ENCODE measurements at places on chromosomes 7 and 10.
A peak's percentile ranks its signal among the peaks of the same experiment; 100 is the strongest.

- DNase-seq: no peak
Observed at GRCh38 chr10:47458466-47459154, 25.3 kb downstream of the ANXA8 start.

GRCh38 chr7:41367967-41368882, 334.7 kb downstream of the INHBA start:
- no peak for DNase-seq

GRCh38 chr10:26112532-26112931, 104.0 kb upstream of the GAD2 start:
- DNase-seq: no peak

DNA sequence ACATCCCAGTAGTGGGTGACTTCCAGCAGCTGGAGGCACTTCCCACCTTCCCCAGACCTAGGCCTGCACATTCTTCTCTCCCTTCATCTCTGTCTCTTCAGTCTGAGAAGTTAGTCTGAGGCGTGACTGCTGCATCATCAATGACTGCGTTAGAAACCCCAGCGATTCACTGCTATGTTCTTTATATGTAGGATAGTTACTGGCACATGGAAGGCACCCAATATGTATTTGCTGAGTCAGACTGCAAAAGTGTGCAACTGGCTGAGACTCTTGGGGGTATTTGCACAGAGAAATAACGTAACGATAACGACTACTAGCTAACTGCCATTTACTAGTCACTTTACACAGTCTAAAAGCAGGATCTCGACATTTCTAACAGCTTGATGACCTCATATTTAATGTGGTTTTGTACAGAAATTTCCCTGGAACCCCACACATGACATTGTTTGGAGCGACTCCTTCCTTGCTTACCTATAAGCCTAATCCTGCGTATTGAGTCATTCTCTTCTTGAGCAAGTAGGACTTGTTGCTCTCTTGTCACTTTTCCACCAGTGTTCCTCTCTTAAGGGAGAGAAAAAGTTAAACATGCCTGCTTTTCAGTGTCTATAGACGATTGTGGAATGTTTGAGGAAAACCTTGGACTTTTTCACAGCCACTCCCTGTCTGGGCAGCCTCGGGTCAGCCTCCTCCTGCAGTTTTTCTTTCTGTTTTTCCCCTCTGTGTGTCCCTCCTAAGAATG, 45.5 kb downstream of the THNSL1 start:
- no peak for DNase-seq

DNA sequence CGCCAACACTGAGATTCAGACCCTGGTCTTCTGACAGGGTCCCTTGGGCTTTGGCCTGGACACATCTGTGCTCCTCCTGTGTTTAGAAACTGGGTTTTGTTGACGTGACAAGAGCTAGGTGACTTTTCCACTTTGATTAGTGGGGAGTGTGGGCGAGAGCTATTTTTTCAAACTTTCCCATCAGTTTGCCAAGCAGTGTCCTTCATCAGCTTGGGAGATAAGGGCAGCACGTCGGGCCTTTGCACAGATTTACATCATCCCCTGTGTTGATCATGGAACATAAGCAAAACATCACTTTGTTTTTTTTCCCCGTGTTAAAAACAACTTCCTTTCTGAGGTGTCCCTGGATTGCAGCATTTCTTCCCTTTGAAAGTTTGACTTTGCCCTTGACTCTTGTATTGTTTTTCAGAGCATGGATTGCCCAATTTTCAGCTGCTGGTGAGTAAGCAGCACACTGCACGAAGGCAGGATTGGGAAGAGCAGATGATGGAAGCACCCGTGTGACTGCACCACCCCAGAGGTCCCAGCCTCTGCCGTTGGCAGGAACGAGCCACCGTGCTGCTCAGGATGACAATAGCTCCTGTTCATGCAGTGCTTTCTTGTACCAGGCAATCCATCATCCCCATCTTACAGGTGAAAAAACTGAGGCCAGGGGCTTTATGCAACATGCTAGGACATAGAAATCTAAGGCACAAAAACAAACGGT, 6.4 kb upstream of the IGFBP1 start:
- DNase-seq: no peak

- DNase-seq: no peak
Observed at GRCh38 chr7:22190736-22191135, 166.2 kb downstream of the RAPGEF5 start.

DNA sequence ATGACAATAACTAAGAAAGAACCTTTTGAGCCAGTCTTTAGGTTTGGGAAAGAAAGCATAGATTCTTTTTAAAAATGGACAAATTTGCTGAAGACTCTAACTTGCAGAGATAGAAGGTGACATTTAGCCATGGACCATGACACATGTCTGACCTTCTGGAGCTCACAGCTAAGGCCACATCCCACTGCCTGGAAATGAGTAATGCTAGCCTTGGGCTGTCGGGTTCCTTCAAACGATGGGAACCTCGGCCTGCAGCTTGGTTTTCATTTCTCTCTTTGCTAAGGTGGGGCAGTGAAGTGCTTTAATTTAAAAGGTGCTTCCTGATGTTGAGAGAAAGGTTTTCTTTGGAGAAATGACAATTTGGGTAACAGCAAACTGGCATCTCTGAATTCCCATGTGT, 223.2 kb downstream of the FANK1 start:
- no peak for DNase-seq

- DNase-seq: no peak
Observed at GRCh38 chr7:10838228-10838627, 135.4 kb upstream of the PHF14 start.

DNA sequence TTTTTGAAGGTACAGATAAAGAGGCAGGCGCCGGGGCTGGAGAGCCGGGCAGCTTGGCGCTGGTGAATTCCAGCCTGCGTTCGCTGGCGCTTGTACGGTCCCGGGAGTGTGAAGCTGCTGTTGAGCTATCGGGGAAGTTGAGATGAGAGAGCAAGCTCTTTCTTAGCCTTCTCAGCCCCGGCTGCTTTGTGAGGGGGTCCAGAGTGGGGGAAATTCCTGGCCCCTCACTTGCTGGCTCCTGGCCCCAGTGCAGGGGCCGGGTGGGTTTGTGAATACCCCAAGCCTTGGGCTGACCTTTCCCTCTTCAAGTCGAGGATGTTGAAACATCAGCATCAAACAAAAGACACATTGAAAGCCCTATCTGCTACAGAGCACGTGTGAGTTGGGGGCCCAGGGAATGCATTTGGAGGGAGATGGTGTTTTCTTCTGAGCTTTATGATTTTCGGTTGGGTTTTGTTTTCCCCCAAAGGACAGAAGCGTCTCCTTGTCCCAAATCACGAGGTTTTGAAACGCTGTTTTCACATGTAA, 2.7 kb downstream of the ZMIZ1 start:
- no peak for DNase-seq

- peak; percentile 22 for DNase-seq
Observed at GRCh38 chr10:96556003-96556402, 30.8 kb downstream of the TM9SF3 start.

- no peak for DNase-seq
Observed at GRCh38 chr10:60934215-60935175, 9.5 kb downstream of the RHOBTB1 start.

- no peak for DNase-seq
Observed at GRCh38 chr10:15605740-15606369, 113.9 kb downstream of the ITGA8 start.

- no peak for DNase-seq
Observed at GRCh38 chr7:137753948-137754851, 92.6 kb downstream of the DGKI start.

DNA sequence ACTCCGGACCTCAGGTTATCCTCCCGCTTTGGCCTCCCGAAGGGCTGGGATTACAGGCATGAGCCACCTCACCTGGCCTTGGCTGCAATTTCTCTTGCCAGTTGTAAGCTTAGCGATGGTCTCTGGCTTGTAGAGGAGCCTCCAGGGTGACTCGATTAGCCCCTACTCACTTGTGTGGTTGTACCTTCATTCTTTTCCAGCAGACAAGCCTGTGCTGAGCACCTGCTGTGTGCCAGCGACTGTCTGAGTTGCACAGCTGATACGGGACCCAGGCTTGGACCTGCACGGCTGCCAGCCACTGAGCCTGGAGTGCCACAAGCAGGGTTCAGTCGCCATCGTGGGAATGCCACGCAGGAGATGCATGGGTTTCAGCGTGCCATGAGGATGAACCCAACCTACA, 42.0 kb upstream of the DNAJB6 start:
- DNase-seq: no peak

GRCh38 chr10:87613751-87614150, 45.9 kb upstream of the PAPSS2 start:
- DNase-seq: no peak

DNA sequence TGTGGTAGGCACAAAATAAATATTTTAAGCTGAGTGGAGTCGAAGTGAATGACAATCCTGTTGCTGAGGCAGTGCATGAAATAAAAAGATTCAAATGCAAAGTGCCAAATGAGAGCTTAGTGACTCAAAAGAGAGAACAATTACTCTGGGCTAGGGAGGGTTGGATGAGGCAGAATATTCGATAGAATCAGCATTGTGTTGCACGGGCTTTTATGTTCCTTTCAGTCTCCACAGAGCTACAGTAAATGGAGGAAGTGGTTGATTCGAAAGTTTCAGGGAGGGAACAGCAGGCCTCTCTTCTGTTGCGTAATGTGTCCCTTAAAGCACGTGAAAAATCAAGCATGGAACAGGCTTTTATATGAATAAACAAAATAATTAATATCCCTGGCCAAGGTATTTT, 599.3 kb upstream of the CELF2 start:
- DNase-seq: no peak

- no peak for DNase-seq
Observed at GRCh38 chr10:132098539-132099388, 33.0 kb downstream of the JAKMIP3 start.

DNA sequence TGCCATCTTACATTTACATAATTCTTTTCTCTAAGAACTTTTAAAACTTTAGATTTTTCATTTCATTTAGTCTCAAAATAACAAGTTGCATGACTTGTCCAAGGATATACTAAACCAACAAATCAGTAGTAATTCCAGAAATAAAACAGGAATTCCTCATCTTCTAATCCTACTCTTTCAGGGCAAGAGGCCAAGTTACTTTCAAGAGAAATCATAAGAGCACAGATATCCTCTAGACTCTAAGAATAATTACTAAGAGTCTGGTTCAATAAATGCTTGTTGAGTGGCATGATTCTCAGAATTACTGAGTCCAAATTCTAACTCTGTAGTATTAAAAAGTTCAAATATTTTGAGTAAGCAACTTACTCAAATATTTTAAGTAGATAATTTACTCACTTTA, 12.9 kb downstream of the PDZD8 start:
- no peak for DNase-seq

DNA sequence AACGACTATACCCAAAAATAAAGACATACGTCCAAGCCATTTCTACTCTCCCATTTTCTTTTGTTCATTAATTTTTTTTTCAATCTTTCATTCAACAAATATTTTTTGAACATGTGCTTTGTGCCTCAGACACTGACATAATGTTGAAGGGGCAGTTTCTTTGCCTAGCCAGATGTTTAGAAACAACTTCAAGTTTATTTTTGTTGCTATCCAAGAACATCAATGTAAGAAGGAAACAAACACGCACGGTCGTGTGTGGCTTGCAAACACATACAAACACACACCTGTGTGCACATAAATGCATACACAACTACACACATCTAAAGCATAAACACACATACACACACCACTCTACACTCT, 39.9 kb downstream of the BTBD16 start:
- no peak for DNase-seq

DNA sequence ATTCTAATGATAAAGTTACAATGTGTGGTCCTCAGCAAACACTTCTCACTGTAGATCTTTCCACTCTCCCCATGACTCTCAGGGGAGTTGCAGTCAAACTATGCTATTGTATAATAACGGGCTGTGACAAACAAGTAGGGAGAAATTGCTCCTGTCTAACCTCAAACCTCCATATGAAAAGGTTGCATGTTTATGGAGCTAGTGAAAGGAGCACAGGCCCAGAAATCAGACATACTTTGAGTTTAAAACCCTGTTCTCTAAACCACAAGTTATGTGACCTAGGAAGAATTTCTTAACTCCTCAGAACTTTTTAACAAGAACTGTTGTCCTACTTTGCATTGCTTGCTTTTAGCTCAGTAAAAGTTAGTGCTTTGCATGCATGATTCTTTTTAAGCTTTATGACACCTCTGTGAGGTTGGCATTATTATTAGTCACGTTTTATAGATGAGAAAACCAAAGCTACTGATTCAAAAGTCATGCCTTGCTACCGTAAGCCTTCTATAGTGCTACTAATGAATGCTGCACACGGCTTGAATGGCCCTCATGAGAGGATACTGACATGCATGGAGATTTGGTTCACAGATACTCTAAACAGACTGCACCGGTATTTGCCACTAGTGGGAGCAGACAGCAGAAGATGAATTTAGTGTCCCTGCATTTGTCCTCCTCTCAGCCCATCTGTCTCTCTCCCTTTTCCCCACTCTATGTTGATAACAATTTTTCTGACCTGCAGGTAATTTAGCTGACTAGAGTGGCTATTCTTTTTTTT, 129.5 kb upstream of the PCGF5 start:
- no peak for DNase-seq

Measured in D341Med (cell line).